ENCODE measurements at places on chromosomes 2 and 18. TPM values are rescaled to one million over a fixed set of nuclear protein-coding genes. Genes with fewer than 3 reads are reported as not detected.

The NR4A2 gene
- total RNA-seq = 1.5 TPM

DNA sequence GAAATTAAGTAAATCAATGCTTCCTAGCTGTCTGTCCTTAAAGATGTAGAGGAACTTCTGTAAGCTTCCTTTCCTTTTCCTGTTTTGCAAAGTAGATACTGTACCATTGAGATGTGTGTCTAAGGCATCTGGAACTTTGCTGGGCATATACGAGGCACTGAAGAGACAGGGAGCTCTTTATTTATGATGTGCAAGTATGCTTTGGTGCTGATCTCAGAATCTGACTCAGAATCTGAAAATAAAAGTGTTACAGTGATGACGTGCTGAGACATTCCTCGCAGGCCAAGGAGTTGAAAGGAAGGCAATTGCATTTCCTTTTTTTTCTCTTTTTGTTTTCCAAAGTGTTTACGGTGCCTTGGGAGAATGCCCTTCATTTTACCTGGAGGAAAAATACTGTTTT, 230.9 kb upstream of the RGPD4 start:
- no peaks in the 10 kb centered on the region for H3K27me3 ChIP-seq
- no peak overlapping the region for H3K4me3 ChIP-seq
- no peaks in the 10 kb centered on the region for H3K36me3 ChIP-seq
- H3K27ac ChIP-seq = no peak overlapping the region

DNA sequence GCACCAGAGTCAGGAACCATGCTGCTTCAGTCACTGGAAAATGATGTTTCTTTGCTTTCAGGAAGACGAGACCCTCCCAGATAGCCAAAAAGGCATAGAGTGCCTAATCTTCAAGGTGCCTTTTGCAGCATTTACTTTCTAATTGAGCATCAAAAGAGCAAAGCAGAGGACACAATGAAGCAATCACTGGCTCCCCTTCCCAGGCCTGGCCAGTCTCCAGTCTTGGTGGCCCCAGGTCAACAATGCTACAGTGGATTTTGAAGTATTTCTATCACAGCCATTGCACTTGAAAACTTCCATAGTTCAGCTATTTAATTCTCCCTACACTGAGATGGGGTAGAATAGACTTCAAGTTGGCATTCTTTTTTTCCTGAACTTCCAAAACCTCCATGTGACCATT, 15.4 kb downstream of the ZBTB7C start:
- DNase-seq = no peak
- no peaks in the 10 kb centered on the region for H3K27me3 ChIP-seq
- H3K4me1 ChIP-seq = no peaks in the 10 kb centered on the region

DNA sequence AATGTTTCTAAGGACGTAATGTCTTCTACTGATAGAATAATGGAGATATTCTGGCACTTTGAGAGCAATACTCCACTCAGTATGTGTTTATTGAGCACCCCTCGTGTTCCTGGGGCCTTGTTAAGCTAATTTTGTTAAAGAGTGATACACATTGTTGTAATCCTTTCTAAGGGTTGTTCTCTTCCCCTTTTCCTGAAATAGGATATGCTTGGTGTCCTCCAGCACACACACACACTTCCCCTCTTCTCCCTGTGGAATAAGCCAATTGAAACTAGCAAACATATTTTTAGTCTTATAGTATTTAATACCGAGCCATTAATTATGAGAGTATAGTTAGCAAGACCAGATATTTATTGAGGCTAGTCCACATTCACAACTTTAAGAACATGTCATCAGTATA, 114.1 kb downstream of the CRIM1 start:
- no peak for DNase-seq
- no peaks in the 10 kb centered on the region for H3K27me3 ChIP-seq
- H3K27ac ChIP-seq = no peak overlapping the region
- H3K4me3 ChIP-seq = no peak overlapping the region
- H3K36me3 ChIP-seq = peaks cover 31% of the 10 kb centered on the region

- no peaks in the 10 kb centered on the region for H3K27me3 ChIP-seq
- H3K4me1 ChIP-seq = peaks cover 3% of the 10 kb centered on the region
- no peaks in the 10 kb centered on the region for H3K36me3 ChIP-seq
- DNase-seq = no peak
- H3K27ac ChIP-seq = no peak overlapping the region
Measured at GRCh38 chr2:158194229-158194628, 92.6 kb downstream of the UPP2 start.

DNA sequence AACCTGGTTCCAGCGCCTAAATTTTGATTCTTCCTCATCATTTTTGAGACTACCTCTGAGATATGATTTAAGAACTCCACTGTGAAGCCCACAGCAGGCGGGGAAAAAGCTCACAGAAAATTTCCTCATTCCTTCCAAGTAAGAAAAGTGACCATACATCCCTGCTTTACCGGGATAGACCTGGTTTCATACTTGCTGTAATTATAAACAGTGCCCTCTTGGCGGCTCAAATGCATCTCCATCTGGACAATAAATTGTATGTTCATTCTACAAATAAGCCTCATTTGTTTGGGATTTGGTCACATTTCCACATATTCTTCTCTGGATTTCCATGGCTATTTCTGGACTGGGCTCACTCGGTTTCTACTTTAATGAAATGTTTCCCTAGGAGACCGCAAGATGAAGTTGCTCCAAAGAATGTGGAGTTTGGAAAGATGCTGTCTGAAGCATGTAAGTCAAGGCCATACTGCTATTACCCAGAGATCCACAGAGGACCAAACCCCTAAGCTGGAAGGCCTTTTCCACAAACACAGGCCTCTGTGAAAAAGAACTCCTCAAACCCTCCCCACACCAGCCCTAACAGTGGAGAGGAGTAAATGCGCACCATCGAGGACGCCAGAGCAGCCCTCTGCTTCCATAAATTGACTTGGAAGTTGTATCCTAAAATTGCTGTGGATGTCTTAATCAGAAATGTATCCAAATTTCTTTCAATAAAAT, 13.9 kb downstream of the STAT1 start:
- DNase-seq = no peak

DNA sequence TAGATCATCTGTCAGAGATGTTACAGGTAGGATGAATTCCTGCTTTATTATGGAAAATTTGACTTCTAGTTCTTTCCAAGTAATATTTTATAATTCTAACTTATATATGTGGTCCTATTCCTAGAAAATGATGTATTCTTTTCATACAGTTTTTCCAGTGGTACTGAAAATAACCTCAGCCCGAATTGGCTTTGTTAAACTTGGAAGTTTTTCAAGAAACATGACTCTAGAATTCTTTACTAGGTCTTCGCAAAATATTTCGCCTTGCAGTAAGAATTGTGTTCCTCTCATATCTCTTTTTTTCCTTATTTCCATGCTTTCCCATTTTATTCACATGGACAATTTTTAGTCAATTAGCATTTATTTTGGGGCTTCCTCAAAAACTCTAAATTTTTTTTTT, 60.5 kb downstream of the BMPR2 start:
- peaks cover 9% of the 10 kb centered on the region for H3K36me3 ChIP-seq
- no peaks in the 10 kb centered on the region for H3K4me1 ChIP-seq
- no peak overlapping the region for H3K4me3 ChIP-seq
- H3K27ac ChIP-seq = no peak overlapping the region

The GREB1 gene
- 15.3 TPM for total RNA-seq
